ENCODE measurements at places on chromosomes 16 and 17.

GRCh38 chr17:57971572-57971971, 16.4 kb upstream of the CUEDC1 start:
- no peak for DNase-seq

- DNase-seq, result peak; percentile 52
These were observed 5.7 kb downstream of the TRIM47 start for GRCh38 chr17:75872434-75873351.

DNA sequence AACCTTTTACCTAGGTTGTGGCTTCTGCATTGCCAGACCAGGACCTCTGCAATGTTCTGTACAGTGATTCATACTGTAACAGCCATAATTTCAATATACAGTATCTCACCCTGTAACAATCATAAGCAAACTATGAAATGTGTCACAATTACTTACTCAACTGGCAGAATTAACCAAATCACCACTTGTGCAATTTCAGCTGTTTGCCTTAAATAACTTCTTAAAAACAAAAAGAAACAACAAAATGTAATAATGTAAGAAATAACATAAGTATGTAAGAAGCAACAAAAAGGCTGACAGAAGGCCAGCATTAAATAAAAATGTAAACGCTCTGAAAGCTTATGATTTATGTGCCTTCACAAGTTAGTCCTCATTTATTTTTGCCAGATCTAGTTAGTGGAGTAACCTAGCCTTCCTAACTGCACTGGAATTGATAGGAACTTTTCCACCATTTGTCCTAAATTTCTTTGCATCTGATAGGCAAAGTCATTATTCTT, 96.9 kb downstream of the SKAP1 start:
- DNase-seq, result peak; percentile 28

GRCh38 chr16:16001596-16002255, 52.3 kb downstream of the ABCC1 start:
- DNase-seq, result no peak

DNA sequence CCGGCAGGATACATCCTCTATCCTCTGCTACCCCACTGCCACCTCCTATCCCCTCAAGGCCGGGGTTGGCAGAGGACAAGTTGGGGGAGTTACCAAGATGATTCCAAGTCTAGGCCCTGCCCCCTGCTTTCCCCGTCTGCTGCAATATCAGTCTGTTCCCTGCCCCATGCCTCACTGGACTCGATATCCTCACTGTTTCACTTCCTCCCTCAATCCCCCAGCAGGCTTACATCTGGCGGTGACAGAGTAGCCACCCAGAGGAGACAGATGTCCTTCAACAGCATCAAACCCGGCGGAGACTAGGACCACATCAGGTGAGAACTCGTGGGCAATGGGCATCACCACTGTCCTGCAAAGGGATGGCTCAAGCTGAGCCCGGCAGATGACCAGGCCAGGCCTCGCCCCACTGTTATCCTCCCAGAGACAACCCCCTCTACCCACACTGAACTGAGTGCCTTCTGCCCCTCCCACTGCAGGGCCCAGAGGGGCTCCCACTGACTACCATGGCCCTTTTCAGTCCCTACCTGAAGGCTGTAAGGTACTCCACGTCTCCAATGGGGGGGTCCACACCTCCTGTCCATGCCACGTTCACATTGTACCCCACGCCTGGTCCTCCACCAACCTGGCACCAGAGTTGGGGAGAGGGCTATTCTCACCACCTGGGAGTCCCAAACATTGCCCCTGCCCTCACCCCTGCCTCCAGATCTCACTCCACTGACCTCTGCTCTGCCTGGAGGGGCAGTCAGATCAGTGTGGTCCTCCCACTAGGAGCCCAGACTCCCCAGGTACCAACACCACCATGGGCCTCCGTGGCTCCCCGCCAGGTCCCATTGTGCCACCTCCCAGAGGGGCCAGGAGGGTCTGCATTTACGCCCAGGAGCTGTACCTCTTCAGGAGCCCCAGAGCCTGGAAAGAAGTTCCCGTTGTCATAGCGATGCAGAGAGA, 9.6 kb downstream of the G6PC3 start:
- no peak for DNase-seq
